Prostate gland (tissue), 2 donors: ENCODE measurements at places on chromosomes 2 and 18. TPM values are rescaled to one million over a fixed set of nuclear protein-coding genes. Genes with fewer than 3 reads are reported as not detected.
A peak's percentile ranks its signal among the peaks of the same experiment; 100 is the strongest.

GRCh38 chr18:8337211-8337610 lies 272.0 kb upstream of the RAB12 start:
- no peak overlapping the region for H3K27ac ChIP-seq
- DNase-seq, result no peak
- H3K4me3 ChIP-seq, result no peak overlapping the region
- no peaks in the 10 kb centered on the region for H3K27me3 ChIP-seq

CTDSP1 gene
- 145 TPM for total RNA-seq

GRCh38 chr18:55833543-55833942 lies 245.6 kb upstream of the TCF4 start:
- H3K4me3 ChIP-seq, result no peak overlapping the region
- H3K36me3 ChIP-seq, result no peaks in the 10 kb centered on the region
- no peak for DNase-seq

EMILIN2 gene
- 33.6 TPM for total RNA-seq

DNA sequence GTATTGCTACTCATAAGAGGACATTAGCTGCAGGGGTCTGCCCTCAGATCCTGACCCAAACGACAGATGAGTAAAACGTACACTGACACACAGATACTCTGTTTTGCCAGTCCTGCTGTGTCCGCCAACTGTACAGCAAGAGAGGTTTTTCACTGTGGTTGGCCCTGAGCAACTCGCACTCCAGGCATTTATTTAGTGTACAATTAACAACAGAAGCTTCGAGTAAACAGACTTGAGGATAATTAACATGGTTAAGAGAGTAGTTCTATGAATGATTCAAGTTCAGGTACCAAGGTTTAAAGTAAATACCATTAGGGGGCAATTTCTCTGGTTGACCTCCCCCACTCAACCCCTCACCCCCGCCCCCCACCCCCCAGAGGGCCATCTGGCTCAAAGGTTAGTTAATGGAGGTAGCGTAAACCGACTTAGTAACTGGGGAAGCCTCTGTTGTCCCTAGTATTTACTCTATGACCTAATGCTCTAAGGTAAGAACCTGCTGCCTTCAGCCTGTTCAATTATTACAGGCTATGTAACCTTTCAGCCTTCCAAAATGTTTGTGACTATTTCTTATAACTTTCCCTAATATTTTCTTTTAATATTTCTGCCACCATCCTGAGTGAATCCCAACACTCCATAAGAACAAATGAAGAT lies 103.9 kb upstream of the XIRP2 start:
- no peaks in the 10 kb centered on the region for H3K27me3 ChIP-seq
- H3K36me3 ChIP-seq, result no peaks in the 10 kb centered on the region
- DNase-seq, result no peak

GRCh38 chr2:7721413-7721995 lies 804.3 kb downstream of the RNF144A start:
- DNase-seq, result no peak
- H3K4me3 ChIP-seq, result no peak overlapping the region
- no peaks in the 10 kb centered on the region for H3K36me3 ChIP-seq
- H3K27ac ChIP-seq, result no peak overlapping the region
- H3K27me3 ChIP-seq, result no peaks in the 10 kb centered on the region
- H3K4me1 ChIP-seq, result no peaks in the 10 kb centered on the region

GRCh38 chr2:101291973-101292372 lies 16.5 kb downstream of the RNF149 start:
- DNase-seq, result no peak
- no peak overlapping the region for H3K27ac ChIP-seq
- no peak overlapping the region for H3K4me3 ChIP-seq
- H3K4me1 ChIP-seq, result no peaks in the 10 kb centered on the region
- H3K27me3 ChIP-seq, result no peaks in the 10 kb centered on the region

AQP12A gene
- total RNA-seq, result not detected

CCDC150 gene
- 0.50 TPM for total RNA-seq

ARHGAP28 gene
- total RNA-seq, result 20.3 TPM

IKZF2 gene
- total RNA-seq, result 24.4 TPM

IGFBP5 gene
- total RNA-seq, result 162 TPM

DNA sequence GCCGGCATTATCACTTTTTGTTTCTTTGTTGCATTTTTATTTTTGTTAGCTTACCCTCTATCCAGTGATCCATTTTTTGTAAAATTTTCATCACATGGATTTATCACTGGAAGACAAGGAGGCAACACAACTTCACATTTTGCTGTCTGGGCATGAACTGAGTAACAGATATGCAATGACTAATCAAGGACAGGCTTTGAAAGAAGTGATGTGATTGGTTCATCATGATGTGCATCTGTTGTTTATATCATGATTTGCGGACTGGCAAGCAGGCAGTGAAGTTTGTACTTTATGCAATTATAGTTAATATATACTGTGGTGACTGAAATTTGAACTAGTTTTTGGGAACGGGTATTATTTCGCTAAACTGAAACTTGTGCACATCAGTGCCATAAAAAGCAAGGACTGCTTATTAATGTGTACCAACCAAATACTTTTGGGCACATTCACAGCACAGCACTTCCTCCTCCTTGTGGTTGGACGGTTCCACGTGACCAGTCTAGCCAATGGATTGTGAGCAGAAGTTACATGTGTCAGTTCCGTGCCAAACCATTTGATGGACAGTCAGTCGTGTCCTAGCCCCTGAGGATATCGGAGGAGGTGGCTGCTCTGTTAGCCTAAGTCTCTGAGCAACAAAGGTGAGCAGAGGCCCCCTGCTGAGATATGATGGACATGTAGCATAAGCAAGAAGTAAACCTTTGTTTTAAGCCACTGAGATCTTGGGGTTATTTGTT lies 201.4 kb upstream of the SIX2 start:
- no peaks in the 10 kb centered on the region for H3K4me1 ChIP-seq
- DNase-seq, result no peak

DNA sequence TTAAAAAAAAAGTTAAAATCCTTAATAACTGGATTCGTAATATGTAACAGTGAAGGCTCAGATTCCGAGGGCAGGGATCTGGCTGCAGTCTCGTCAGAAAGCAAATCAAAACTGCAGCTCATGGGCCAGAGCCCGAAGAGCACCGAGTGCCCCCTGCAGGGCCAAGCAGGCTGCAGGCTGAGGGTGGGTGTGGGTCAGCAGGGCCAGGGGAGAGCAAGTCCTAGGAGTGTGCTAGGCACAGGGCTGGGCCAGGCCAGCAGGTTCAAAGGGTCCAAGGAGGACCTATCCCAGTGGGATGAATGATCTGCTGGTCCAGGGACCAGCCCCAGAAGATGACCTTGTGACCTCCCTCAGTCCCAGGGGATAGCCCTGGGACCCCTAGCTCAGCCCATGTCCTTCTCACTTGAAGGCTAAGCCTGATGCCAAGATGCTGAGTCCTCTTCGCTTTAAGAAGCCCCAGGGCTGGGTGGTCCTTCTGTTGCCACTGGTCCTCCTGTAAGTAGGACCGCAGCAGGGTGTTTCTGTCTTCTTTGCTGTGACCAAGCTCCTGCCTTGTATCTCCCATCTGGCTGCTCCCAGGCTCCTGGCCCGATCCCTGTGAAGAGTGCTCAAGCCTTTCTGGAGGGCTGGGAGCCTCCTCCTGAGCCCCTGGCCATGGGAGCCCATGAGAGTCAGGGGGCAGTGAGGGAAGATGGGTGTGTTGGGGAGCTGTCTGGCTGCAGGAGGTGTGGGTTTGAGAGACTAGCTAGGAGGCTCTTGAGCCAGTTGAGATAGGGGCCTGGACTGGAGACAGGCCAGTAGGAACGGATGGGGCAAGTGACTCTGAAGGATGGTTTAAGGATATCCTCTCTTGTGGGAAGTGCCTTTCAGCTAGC lies 150.7 kb downstream of the DYSF start:
- no peaks in the 10 kb centered on the region for H3K4me1 ChIP-seq
- no peak overlapping the region for H3K4me3 ChIP-seq
- no peaks in the 10 kb centered on the region for H3K27me3 ChIP-seq

DNA sequence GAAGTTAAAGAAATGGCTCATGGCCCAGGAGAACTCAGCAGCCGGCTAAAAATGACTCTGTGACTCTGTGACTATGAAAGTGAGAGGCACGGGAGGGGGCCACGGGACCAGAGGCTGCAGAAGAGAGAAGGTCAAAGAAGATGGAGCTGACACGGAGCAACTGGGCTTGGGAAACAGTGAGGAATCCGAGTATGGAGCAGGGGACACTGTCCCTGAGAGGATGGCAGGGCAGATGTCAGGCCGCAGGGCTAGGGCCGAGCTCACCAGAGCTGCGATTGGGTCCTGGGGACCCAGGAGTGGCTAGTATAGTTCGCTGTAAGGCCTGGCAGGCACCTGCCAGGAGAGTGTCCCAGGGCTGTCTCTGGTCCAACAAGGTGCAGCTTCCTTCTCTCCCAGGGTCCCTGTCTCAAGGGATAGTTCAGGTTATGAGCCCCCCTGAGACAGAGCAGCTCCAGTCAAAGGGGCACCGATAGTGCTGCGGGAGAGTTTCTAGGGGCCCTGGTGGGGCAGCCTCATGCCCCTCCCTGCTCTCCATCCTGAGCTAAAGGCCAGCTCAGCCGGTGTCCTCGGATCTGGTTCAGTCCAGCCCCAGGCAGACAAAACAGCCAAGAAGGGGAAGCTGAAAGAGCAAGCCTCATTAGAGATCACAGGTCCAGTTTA lies 42.7 kb downstream of the CIB4 start:
- no peaks in the 10 kb centered on the region for H3K27me3 ChIP-seq
- H3K36me3 ChIP-seq, result no peaks in the 10 kb centered on the region
- H3K4me3 ChIP-seq, result no peak overlapping the region
- no peaks in the 10 kb centered on the region for H3K4me1 ChIP-seq

GRCh38 chr2:217069263-217070042 lies 209.6 kb upstream of the TNP1 start:
- H3K4me3 ChIP-seq, result no peak overlapping the region
- H3K27me3 ChIP-seq, result no peaks in the 10 kb centered on the region
- DNase-seq, result no peak
- H3K4me1 ChIP-seq, result no peaks in the 10 kb centered on the region
- no peaks in the 10 kb centered on the region for H3K36me3 ChIP-seq

GAD1 gene
- total RNA-seq, result 2.9 TPM

MAP3K19 gene
- total RNA-seq, result 2.7 TPM

TBR1 gene
- total RNA-seq, result not detected

GRCh38 chr2:197801033-197801432 lies 3.4 kb upstream of the PLCL1 start:
- DNase-seq, result no peak
- H3K4me3 ChIP-seq, result no peak overlapping the region
- H3K36me3 ChIP-seq, result no peaks in the 10 kb centered on the region
- H3K27ac ChIP-seq, result no peak overlapping the region

TEKT4 gene
- 0.09 TPM for total RNA-seq

SLC14A1 gene
- 31.8 TPM for total RNA-seq

ST6GAL2 gene
- 2.4 TPM for total RNA-seq

- H3K36me3 ChIP-seq, result no peaks in the 10 kb centered on the region
- H3K27ac ChIP-seq, result no peak overlapping the region
- no peaks in the 10 kb centered on the region for H3K27me3 ChIP-seq
- DNase-seq, result peak; percentile 18
- H3K4me3 ChIP-seq, result no peak overlapping the region
These were observed 2.1 kb upstream of the CHCHD5 start for GRCh38 chr2:112582314-112582746.

GRCh38 chr2:71604726-71605120 lies 151.4 kb downstream of the DYSF start:
- no peak overlapping the region for H3K4me3 ChIP-seq
- H3K36me3 ChIP-seq, result no peaks in the 10 kb centered on the region
- H3K4me1 ChIP-seq, result no peaks in the 10 kb centered on the region
- no peaks in the 10 kb centered on the region for H3K27me3 ChIP-seq

ANKAR gene
- 13.5 TPM for total RNA-seq

GRCh38 chr18:48733643-48734253 lies 194.9 kb downstream of the CTIF start:
- DNase-seq, result peak; percentile 25
- H3K27ac ChIP-seq, result no peak overlapping the region
- no peak overlapping the region for H3K4me3 ChIP-seq
- H3K27me3 ChIP-seq, result no peaks in the 10 kb centered on the region
- H3K4me1 ChIP-seq, result no peaks in the 10 kb centered on the region
- H3K36me3 ChIP-seq, result no peaks in the 10 kb centered on the region

DNA sequence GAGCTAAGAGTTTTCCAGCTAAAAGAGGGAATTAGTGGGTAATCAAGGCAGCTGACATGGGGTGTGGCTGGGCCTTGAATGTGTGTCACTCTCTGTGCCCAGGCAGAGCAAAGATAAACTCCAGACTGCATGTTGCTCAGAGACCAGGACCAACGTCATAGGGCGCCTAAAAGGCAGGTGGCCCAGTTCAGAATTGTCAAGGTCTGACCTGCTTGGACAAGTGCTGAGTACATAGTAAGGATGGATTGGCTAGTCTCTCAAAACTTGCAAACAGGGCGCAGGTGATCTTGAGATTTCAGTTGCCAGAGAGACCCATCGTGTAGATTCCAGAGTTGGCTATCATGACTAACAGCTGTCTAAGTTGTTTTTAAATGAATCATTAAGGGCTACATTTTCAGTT lies 19.0 kb downstream of the CLUL1 start:
- no peak overlapping the region for H3K4me3 ChIP-seq
- H3K36me3 ChIP-seq, result no peaks in the 10 kb centered on the region
- H3K27ac ChIP-seq, result no peak overlapping the region
- DNase-seq, result no peak
- no peaks in the 10 kb centered on the region for H3K4me1 ChIP-seq

TMEM37 gene
- 6.8 TPM for total RNA-seq

DNA sequence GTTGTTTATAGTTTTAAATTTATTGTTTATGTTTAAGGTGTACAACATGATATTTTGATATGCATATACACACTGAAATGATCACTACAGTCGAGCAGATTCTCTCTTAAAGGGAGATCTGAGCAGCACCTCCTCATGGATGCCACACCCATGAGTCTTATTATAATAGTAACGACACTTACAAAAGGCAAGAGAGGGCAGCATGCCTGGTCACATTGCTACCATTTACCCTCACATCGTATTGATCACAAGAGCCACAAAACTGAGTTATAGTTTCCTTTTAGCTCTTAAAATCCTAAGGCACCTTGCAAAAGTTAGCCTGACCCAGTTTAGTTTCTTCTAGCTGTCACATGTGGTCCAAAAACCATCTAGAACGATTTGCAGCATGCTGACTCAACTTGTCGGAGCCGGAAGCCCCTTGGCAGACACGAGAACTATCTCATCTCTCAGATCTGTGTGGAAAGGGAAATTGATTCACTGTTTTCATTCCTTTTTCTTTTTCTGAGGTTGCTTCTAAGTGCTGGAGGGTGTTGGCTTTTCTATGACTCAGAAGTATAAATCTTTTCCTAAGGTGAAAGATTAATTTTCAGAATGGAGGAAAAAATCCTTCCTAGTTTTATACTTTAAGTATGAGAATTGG lies 85.3 kb downstream of the CDC42EP3 start:
- DNase-seq, result peak; percentile 40
- no peaks in the 10 kb centered on the region for H3K27me3 ChIP-seq
- no peaks in the 10 kb centered on the region for H3K36me3 ChIP-seq
- H3K27ac ChIP-seq, result peak overlapping the region; percentile 56
- H3K4me3 ChIP-seq, result no peak overlapping the region
- H3K4me1 ChIP-seq, result peaks cover 6% of the 10 kb centered on the region

CCDC74A gene
- 95.5 TPM for total RNA-seq

TTR gene
- total RNA-seq, result not detected

MARCHF4 gene
- total RNA-seq, result not detected
